GM06990 (cell line): ENCODE measurements at places on chromosomes 2 and 18.

DNA sequence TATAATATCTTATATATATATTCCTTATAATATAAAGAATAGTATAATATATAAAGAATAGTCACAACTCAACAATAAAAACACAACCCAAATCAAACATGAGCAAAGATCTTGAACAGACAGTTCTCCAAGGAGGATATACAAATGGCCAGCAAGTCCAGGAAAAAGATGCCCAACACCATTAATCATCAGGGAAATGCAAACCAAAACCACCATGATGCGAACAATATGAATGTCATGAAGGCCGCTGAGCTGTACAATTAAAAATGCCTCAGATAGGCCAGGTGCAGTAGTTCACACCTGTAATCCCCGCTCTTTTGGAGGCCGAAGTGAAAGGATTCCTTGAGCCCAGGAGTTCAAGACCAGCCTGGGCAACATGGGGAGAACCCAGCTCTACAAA lies 58.9 kb downstream of the SLC35F5 start:
- DNase-seq = no peak

GRCh38 chr2:234492717-234493485 lies 4.0 kb downstream of the ARL4C start:
- no peak for DNase-seq

GRCh38 chr18:56286775-56287325 lies 351.5 kb downstream of the TXNL1 start:
- no peak for DNase-seq

- DNase-seq = no peak
Measured at GRCh38 chr2:113251118-113251517, 27.6 kb downstream of the PAX8 start.

- no peak for DNase-seq
Measured at GRCh38 chr2:156319811-156320485, 12.6 kb downstream of the NR4A2 start.

DNA sequence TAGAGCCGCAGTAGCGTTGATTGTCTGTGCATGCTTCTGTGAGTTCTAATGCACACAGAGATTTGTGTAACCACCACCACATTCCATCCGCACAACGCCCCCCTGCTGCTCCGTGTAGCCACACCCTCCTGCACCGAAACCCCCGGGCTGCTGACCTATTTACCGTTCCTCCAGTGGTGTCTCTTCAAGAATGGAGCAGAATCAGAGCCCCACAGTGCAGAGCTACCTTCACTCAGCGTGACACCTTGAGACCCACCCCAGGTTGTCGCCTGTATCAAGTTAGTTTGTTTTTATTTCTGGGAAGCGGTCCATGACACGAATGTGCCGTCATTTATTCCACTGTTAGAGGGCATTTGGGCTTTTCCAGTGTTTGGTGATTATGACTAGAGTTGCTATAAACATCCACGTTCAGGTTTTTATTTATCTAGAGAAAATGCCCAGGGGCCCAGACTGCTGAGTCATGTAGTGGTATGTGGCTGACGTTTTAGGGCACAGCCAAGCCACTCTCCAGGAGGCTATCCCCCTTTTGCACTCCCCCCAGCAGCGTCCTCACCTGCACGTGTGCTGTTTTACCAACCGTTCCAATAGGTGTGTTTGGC lies 266.8 kb downstream of the NDUFA10 start:
- DNase-seq = no peak

- DNase-seq = peak; percentile 64
Measured at GRCh38 chr18:10685484-10685883, 159.7 kb downstream of the NAPG start.

GRCh38 chr2:26646986-26647672 lies 6.0 kb upstream of the CIB4 start:
- DNase-seq = no peak

DNA sequence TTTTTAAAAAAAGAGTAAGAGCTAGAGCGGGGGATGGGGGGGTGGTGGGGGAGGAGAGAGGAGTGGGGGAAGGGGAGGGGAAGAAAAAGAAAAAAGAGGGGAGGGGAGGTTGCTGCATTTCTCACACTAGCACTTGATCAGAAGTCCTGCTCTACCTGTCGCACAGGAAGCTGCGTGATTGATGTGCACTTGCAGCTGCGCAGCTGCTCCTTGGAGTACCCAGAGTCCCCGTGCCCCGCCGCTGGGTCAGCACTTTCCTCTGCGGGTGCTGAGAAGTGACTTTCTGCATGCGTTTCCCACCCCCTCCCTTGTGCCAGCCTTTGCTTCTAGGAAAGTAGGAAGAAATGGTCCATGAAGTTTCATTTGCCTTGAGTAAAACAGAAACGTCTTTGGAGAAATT lies 297.3 kb downstream of the ETAA1 start:
- DNase-seq = no peak

DNA sequence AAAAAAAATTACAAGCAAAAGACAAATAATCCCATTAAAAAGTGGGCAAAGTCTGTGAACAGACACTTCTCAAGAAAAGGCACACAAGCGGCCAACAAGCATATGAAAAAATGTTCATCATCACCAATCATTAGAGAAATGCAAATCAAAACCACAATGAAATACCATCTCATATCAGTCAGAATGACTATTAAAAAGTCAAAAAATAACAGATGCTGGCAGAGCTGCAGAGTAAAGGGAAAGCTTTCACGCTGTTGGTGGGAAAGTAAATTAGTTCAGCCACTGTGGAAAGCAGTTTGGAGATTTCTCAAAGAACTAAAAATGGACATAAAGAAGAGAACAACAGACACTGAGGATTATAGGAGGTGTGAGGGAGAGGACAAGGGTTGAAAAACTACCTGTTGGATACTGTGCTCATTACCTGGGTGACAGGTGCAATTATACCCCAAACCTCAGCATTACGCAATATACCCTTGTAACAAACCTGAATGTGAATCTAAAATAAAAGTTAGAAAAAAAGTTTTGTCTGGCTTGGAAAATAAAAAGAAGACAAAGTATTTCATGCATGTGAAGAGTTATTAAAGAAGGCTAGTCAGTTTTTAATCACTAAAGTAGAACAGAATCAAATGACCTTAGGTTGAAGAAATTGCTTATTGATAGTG lies 8.7 kb upstream of the ACSL3 start:
- DNase-seq = no peak

DNA sequence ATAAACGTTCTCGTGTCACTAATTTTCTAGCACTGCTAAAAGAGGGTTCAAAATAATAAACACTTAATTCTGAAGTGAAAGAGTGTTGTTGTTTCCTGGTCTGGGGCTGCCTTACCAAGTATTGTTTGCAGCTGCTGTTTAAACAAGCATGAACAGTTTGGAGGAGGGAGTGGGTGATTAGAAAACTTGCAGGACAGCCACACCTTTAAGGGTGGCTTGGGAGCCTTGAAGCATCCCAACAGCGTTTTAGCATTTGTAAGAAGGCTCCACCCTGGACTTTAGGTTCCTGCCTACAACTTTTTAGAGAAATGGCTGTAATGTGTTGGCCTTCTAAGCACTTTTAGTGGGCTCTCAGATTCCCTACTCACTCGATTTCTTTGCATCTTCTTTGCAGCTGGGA lies 371.6 kb downstream of the TGIF1 start:
- no peak for DNase-seq

DNA sequence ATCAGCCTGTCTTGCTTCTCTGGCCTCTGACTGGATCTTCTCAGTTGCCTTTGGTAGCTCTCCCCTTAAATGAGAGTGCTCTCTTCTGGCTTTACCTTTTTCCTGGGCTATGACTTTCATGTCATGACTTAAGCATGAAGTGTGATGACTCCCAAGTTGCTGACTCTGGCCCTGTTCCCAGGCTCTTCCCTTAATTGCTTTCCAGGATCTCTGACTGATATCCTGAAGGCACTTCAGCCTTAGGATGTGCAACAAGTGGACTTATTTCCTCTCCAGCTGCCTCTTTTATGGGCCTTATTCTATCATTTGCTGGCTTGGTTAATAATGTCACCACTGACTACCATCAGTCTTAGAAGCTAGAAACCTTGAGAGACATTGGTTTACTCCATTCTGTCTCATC lies 17.4 kb downstream of the SEMA4F start:
- DNase-seq = no peak

- no peak for DNase-seq
Measured at GRCh38 chr2:201127570-201127969, 11.6 kb downstream of the CFLAR start.

- no peak for DNase-seq
Measured at GRCh38 chr2:19028587-19029375, 329.6 kb downstream of the OSR1 start.

- no peak for DNase-seq
Measured at GRCh38 chr2:160288324-160288723, 88.3 kb upstream of the ITGB6 start.

DNA sequence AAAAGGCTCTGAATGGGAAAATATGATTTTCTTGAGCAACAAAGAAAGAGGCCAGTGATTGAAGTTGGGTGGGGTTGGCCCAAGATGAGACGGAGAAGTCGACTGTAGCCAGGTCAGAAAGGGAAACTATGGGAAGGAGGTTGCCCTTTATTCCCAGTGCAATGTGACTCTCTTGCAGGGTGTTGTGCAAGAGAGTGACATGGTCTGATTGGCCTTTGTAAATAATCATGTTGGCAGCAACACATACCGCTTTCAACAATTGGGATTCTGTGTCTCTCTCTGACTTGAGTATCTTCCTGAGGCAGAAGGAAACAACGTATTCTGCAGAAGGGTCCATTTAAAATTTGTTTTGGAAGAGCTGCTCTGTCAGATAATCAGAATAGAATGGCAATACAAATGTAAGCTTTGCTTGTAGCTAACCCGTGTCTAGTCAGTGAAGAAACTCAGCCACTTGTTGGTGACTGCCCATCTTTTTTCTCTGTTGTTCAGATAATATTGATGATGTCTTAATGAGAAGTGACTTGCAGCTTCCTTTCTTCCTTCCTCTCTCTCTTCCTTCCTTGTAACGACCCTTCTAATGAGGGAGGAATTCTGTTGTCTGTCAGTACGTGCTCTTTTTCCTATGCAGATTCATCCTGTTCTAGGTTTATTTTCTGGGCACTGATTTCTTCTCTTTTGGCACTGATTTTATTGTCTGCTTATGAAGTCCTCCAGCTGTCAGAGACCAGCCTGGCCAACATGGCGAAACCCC lies 311.0 kb upstream of the FAM98A start:
- DNase-seq = no peak

DNA sequence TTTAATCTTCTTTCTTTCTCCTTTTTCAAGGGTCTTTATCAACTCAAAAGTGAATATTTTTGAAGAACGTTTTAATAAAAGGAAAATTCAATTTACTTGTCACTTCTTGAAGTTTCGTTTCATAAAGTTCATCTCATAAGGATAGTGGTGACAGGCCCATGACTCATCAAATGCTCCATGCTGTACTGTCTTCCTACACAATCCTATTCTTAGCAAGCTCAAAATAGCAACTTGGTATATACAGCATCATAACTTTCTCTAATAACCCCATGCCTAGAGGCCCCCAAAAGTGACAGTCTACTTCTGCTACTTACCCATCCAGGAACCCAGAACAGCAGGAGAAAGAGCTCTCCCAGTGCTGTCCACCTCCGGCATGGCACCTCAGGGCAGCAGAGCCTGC lies 7.7 kb downstream of the FBXO15 start:
- no peak for DNase-seq

DNA sequence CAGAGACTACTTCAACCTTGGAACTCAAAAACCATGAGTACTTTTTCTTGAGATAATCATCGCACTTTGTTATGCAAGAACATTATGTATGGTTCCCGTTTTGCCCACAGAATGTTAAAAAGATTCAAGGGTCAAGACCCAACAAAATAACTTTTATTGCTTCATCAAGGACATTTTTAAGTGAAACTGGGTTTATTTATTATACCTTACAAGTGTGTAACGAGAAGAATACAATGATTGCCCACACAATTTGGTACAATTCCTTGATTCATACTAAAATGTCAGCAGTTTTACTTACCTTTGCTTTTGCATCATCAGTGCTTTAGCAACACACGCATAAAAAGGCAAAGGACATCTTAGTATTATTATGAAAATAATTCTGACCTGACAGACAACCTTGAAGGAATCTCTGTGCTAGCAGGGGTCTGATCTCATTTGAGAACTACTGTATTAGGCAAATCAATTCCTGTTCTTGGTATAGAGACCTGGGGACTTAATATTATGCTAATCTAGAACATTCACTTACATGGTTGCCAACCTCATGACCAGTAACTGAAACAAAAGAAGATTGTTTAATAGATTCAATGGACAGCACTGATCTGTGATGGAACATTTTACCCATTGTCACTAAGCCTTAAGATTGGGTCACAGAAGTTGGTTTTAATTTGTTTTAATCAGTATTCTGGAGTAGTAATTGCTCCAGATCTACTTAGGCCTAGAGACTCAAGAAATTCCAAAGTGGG lies 16.2 kb downstream of the CCDC88A start:
- DNase-seq = no peak

GRCh38 chr2:42425697-42426096 lies 64.7 kb upstream of the COX7A2L start:
- no peak for DNase-seq

GRCh38 chr2:239378021-239378917 lies 22.6 kb downstream of the HDAC4 start:
- no peak for DNase-seq

DNA sequence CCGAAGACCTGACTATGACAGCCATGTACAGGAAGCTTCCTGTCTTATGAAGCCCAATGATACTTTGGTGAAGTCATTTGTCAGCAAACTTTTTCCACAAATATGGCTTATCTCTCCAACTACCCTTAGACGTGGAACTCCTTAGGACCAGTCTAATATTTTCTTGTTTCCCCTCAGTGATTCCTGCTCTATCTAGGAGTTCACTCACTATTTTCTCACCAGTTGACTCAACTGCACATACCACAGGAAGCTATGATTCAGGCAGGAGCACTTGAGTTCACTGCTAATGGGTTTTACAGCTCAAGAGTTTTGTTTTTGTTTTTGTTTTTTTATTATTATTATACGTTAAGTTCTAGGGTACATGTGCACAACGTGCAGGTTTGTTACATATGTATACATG lies 109.3 kb downstream of the ANTXR1 start:
- no peak for DNase-seq
